ENCODE measurements at places on chromosomes 16 and 17.

DNA sequence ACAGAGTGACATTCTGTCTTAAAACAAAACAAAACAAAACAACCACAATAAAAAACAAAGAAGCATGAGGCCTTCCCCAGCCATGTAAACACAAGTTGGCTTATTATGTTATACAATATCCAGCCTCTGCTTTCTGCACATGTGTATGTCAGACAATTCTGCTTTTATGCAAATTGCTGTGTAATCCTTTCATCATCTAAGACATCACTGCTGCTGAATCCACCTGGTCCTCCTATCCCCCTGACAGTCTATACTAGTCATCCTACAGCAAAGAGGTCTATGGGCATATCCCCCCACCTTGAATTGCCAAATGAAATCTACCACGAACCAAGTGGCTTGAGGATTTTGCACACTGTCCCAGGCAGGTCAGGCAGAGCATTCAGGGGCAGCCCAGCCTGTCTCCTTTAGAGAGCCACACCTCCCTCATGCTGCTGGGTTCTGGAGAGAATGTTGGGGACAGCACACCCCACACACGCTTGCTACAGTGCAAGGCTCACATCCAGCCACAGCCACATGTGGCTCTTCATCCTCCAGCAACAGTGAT is 339.6 kb upstream of the CDH5 start:
- DNase-seq = no peak

- DNase-seq = no peak
These were observed 954.7 kb upstream of the RBFOX1 start for GRCh38 chr16:6377956-6378355.

- DNase-seq = no peak
These were observed 99.7 kb downstream of the VPS53 start for GRCh38 chr17:614653-615546.

- DNase-seq = no peak
These were observed 1.5 kb upstream of the ABCC12 start for GRCh38 chr16:48157302-48157701.

DNA sequence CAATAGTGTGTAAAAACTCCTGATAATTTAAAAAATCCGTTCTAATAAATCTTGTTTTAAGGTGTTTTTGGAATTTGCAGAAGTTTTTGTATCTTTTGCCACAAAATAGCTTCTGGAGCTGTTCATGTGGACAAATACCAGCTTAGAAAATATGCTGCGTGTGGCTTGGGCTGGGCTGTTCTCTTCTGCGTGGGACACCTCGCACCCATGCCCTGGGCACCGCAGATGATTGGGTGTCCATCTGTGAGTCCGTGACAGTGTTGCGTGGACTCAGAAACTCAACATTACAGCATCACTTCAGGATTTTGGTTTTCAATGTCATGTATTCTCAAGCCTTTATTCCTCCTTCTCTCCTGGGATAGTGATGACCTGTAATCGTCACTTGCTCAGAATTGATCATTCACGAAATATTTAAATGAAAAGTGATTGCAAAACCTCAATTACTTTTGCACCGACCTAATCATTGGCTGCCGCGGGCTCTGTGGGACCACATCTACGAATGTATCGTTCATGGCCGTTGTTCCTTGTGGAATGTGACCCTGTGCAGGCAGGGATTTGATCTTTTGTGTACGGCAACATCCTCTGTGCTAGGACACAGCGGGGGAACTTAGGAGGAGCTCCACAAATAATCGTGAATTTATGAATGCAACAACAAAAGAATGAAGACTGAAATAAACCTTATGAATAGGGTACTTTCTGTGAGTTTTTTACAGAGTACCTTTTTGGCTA is 210.3 kb upstream of the FOXF1 start:
- DNase-seq = no peak

DNA sequence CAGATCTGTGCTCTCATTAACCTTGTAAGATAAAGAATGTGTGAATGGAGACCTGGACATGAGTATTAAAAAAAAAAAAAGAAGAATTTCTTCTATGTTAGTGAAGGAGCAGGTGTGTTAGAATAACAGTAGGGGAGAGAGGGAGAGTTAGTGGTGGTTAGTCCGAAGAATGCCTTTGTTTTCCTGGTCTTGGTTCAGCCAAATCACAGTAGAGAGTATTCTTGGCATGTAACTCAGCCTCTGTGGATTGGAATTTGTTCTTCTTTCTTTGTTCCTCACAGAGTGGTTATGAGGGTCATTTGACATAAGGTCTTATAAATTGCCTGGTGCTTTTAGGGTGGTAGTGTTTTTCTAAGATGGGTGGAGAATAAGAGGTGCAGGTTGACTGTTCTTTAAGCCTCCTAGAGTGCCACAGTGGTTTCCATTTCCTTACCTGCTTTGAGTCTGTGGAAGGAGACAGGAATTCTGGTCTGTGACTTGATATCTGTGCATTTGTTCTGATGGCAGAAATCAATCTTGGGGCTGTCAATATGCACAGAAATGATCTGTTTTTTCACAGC is 17.6 kb downstream of the NUP93 start:
- DNase-seq = no peak

- DNase-seq = peak; percentile 100
These were observed 27.8 kb upstream of the ST6GALNAC1 start for GRCh38 chr17:76671123-76671911.

GRCh38 chr16:27424772-27425498 is 23.0 kb downstream of the IL21R start:
- DNase-seq = peak; percentile 3

GRCh38 chr17:3511852-3512504 is 36.2 kb downstream of the ASPA start:
- DNase-seq = no peak

DNA sequence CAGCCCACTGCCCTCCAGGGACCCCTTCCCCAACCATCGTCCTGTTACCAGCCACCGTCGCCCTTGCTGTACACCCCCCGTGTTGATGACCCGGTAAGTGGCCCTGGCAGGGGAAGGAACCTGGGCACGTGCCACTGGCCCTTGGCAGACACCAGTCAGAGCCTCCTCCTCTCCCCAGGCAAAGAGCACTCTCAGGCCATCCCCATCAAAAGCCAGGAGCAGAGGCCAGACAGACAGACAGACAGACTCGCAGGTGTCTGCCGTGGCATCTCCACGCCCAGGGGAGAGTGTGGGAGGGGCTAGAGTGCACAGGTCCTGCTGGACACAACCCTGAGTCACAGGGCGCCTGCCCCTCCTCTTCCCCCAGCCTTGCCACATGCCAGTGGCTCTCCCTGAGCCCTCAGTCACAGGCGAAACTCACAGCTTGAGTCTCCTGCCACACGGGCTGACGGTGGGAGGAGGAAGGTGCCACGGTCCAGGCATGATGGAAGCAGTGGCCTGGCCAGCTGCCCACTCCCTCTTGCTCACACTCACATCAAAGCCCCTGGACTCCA is 7.8 kb downstream of the CLCN7 start:
- no peak for DNase-seq

DNA sequence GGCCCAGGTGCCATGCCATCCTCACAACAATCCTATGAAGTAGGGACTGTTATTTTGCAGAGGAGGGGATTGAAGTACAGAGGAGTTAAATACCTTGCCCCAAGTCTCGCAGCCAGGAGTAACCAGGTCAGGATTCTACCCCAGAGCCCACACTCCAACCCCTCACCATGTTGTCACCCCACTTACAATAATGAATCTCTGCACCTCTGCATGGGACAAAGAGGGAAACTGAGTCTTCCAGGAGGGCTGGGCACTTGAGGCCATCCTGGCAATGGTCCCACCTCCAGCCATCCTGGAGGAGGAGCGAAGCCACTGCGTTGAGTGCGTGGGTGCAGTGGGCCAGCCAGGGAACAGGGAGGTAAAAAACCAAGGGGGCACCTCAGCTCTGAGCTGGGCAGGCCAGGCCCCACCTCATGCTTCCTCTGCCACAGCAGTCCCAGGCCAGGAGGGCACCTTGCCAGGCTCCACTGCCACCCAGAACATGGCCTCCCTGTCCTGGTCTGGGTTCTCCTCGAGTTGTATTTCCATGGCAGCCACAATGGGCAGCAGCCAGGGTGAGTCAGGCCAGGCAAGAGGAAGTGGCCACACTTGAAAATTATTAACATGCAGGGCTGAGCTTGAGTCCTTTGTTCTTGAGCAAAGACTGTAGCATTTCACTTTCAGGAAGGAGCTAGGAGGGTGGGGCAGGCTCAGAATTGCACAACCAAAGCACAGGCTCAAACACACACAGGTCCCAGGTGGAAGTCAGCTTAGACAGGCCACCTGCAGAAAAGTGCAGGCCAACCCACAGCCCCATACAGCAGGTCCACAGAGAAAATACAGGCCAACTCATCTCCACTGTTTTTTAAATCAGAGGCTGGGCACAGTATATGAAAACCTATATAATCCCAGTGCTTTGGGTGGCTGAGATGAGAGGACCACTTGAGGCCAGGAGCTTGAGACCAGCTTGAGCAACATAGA is 52.1 kb downstream of the CUEDC1 start:
- no peak for DNase-seq

- no peak for DNase-seq
These were observed 33.3 kb upstream of the DYNLRB2 start for GRCh38 chr16:80507538-80507937.

DNA sequence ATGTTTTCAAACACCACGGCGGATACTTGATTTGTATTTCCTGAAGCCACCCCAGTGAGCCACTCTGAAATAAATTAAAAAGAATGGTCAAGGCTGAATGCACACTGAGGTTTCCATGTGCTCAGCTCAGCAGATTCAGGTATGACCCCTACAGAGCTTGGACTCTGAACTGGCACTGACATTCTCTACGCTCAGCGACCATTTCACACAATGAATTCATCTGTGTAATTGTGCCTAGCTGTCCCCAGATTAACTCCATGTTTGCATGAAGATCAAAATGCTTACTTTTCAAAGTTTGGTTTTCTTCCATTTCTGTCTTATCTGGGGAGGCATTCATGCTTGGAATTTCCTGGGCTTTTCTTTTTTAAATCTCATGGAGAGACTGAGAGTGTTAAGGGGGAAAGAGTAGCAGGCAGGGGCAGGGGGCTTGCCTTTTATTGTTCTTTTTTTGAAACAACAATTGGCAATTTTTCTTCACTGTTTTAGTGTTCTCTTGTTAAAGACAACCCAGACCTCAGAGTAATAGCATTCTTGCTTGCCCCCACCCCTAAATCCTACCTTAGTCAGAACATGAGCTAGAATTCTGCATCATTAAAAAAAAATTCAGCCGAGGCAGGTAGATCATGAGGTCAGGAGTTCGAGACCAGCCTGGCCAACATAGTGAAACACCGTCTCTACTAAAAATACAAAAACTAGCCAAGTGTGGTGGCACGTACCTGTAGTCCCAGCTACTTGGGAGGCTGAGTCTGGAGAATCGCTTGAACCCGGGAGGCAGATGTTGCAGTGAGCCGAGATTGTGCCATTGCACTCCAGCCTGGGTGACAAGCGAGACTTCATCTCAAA is 85.5 kb upstream of the HNF1B start:
- DNase-seq = no peak

DNA sequence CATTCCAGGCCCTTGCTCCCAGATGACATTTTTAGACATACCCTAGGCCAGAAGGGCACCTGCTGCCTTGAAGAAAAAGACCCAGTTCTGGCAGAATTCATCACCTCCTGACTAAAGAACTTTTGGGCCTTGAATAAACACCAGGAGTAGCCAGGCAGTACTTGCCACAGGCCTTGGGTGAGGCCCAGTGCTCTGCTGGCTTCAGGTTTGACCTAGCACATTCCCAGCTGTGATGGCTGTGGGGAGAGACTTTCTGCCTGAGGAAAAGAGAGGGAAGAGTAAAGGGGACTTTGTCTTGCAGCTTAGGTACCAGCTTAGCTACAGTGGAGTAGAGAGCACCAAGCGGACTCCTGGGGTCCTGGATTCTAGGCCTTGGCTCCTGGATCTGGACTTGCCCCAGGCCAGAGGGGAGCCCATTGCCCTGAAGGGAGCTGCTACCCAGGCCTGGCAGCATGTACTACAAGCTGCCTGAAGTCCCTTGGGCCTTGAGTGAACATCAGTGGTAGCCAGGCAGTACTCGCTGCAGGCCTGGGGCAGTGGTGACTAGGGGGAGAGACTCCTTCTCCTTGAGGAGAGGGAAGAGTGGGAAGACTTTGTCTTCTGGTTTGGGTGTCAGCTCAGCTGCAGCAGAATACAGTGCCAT is 44.3 kb downstream of the ABCA8 start:
- no peak for DNase-seq

- no peak for DNase-seq
These were observed 153.4 kb upstream of the PLCG2 start for GRCh38 chr16:81625544-81626153.

GRCh38 chr17:59757881-59758385 is 50.5 kb downstream of the VMP1 start:
- no peak for DNase-seq

- no peak for DNase-seq
These were observed 222.6 kb upstream of the CPHXL start for GRCh38 chr16:75948886-75949285.

DNA sequence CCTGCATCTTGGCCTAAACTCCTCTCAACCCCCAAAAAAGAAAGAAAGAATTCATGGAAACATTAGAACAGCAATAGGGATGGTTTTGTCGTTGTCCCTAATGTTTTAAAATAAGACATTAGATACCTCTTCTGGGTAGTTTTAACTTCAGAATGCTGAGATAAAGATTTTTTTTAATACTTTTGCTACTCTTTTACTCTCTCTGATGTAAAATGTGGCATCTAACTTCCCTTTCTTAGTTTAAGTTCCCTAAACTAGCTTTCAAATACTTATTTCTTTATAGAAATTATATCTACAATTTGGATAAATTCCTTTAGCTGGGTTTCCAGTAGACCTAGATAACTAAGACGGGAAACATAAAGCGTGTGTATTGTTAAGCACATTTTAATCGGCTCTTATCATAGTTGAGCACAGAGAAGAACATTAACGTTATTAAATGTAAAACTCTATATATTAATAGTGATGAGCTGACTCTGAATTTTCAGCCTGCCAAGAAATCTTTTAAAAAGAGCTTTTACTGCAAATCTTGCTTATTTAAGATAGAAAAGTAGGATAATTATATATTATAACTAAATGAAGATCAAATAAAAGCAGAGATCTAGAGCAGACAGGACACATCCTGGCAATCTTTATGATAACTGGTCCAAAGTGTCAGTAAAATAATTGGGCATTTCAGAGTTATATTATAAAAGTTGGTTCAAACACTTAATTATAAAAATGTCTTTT is 183.2 kb downstream of the CYB561 start:
- no peak for DNase-seq

DNA sequence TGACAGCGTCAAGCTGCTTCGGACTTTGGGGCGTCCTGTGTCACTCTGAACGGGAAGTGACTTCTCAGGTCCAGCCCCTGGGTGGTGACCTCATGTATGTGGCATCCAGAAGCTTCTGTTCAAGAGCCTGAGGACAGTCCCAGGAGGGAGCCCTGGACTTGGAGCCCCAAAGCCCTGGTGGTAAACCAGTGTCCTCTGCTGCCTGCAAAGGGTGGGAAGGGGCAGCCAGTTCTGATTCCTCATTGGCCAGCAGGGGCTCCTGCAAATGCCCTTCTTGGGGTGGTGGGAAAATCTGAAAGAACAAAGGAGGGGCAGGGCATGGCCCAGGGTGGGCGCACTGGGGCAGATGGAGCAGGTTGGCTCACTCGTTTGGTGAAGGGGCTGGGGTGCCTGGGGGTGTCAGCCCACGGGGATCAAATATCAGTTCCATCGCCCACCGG is 1.6 kb downstream of the OSGIN1 start:
- no peak for DNase-seq

Measured in stimulated activated CD4-positive, alpha-beta T cell treated with anti-CD3 and anti-CD28 coated beads, Interleukin-4, amount 100 ng/mL, for 24 hours (primary cell).